ENCODE measurements at places on chromosomes 7 and 10. TPM values are rescaled to one million over a fixed set of nuclear protein-coding genes. Genes with fewer than 3 reads are reported as not detected.

DNA sequence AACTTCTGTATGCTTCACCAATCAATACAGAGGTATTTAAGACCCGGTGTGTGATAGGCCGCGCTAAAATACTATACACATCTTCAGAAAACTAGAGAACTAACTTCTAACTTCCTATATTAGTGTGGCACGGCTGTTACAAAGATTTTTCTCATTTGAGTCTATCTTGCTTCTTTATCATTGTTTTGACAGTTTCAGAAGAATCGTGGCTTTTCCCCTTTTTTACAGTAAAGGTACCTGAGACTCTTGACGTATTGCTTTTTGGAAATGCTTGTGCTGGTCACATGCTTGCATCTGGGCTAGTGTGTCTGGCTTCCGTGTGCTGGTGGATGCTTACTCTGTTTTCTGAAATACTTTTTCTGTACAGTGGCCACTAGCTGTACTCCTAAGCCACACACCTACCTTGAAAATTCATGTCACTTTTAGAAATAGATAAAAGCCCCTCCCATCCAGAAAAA, 12.7 kb downstream of the IKZF1 start:
- no peak for DNase-seq
- H3K27ac ChIP-seq: no peak overlapping the region
- no peaks in the 10 kb centered on the region for H3K36me3 ChIP-seq
- H3K4me1 ChIP-seq: no peaks in the 10 kb centered on the region

Gene CYP2C19
- total RNA-seq: not detected

Gene HOXA9
- not detected for total RNA-seq

DNA sequence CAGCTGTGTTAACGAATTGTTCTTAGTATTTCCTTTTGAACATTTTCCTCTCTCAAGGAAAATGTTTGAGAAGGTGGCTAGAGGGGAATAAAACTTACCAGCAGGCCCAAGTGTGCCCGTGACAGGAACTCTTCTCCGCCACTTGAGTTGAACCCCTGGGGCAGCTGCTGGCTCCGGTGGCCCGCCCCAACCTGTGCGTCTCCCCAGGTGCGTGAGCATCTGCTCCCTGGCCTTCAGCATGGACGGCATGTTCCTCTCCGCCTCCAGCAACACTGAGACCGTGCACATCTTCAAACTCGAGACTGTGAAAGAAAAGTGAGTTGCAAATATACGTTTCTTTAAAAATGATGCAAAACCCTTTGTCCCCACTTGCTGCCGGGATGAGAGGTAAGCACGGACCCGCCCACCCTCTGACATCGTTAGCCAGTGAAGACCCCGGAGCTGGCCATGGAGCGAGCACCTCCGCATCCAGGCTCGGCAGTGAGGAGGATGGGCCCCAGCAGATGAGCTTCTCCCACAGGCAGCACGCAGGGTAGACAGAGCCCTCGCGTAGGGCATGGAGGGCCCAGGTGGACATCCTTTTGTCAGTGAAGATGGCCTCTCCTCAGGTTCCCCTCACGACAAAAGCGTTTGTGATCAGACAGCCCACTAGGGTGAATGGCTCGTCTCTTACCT, 35.7 kb downstream of the WIPI2 start:
- no peak for DNase-seq
- H3K4me1 ChIP-seq: peaks cover 13% of the 10 kb centered on the region
- H3K27ac ChIP-seq: no peak overlapping the region
- peaks cover 78% of the 10 kb centered on the region for H3K36me3 ChIP-seq
- no peak overlapping the region for H3K4me3 ChIP-seq

Gene ITPRID1
- total RNA-seq: not detected

DNA sequence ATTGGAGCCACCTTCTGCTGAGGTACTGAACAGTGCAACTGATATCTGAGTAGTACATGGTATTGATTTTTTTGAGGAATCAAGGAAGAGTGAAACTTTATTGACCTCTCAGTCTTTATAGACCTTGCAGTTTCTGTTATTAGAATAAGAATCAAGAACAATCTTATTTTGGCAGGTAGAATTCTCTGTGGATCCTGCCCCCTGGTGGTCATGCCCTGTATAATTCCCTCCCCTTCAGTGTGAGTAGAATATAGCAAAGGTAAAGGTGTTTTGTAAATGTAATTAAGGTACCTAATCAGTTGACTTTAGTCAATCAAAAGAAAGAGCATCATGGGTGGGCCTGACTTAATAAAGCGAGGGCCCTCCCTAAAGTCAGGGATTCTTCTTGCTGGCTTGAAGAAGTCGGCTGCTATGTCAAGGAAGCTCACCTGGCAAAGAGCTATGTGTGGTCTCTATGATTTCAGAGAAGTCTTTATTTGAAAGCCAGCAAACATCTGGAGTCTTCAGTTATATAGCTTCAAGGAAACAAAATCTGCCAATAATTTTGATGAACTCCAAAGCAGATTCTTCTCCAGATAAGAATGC, 142.8 kb downstream of the LSM5 start:
- H3K4me3 ChIP-seq: no peak overlapping the region
- H3K36me3 ChIP-seq: no peaks in the 10 kb centered on the region
- H3K27ac ChIP-seq: no peak overlapping the region
- no peaks in the 10 kb centered on the region for H3K4me1 ChIP-seq
- DNase-seq: no peak
- no peaks in the 10 kb centered on the region for H3K27me3 ChIP-seq

Gene CTTNBP2
- total RNA-seq: 15.3 TPM
